AML-193 (cell line): ENCODE measurements at places on chromosomes 1 and 21.

DNA sequence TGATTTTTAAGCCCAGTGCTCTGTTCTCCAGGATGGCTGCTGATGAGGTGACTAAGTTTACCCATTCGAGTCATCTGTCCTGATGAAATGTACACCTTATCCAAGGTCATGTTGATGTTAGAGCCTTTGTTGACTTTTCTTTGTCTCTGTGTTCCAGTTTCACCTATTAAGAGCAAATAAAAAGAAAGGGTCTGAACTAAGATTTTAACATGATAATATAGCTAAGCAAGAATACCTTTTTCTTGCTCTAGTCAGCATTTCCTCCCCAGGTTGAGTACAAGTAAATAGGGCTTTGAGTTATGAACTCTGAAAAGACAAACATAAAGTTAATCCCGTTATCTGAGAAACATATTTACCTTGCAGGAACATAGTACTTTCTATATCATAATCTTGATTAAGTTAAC lies 52.1 kb upstream of the GPR88 start:
- DNase-seq: no peak

GRCh38 chr1:234887016-234887900 lies 241.4 kb downstream of the TOMM20 start:
- DNase-seq: no peak

DNA sequence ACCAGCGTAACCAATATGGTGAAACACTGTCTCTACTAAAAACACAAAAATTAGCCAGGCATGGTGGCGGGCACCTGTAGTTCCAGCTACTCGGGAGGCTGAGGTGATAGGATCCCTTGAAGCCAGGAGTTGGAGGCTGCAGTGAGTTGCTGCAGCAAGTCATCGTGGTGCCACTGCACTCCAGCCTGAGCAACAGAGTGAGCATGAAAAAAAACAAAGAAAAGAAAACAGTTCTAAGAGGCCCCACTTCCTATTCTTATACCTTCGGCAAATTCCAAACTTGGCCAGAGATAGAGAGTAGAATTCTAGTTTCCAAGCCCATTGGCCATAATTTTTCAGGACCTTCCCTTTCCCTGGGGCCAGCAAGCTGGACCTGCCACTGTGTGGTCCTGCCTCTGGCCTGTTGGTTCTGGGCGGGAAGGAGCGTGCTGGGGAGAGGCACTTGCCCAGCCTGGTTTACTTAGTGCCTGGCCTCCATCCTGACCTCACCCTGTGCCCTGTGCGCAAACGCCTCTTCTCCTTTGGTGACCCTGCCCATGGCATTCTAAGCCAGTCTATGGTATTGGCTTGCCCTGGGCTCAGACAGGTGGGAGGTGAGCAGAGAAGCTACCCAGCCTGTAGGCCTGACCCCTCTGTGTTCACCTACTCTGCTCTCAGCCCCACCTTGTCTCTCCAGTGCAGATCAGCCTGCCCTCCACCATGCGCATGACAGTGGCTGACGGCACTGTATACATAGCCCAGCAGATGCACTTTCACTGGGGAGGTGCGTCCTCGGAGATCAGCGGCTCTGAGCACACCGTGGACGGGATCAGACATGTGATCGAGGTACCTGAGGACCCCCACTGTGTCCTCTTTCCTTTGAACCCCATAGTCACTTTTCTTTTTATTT lies 11.0 kb downstream of the CA6 start:
- no peak for DNase-seq

DNA sequence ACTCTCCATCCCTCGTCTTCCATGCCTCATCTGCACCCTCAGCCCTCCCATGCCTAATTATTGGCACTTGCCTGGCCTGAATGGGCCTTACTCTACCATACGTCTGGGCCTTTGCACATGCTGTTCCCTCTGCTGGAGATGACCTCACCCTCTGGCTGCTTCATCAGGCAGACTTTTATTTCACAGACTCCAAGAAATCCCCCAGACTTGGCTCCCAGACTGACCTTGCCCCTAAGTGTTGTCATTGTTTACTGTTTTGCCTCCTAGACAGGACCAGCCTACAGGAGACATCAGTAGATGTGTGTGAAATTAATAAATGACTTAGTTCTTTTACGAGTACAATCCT lies 5.2 kb upstream of the AHDC1 start:
- DNase-seq: no peak

GRCh38 chr1:181318858-181319235 lies 164.5 kb upstream of the CACNA1E start:
- DNase-seq: no peak

DNA sequence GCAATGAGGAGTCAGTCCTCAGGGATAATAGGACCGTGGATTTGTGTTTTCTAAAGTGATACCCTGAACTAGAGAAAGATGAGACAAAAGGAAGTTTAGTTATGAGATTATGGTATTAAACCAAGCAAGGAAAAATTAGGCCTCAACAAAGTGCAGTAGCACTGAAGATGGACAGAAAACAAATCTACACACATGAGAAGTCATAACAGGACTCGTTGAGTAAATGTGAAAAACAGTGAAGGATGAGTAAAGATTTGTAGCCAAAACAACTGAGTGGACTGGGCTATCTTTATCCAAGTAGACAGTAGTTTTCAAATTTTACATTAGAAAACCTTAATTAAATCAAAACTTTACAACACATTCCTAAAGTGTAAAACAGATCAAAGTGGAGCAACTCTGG lies 15.0 kb downstream of the EPRS1 start:
- no peak for DNase-seq
